ENCODE measurements at places on chromosomes 11 and 22.

DNA sequence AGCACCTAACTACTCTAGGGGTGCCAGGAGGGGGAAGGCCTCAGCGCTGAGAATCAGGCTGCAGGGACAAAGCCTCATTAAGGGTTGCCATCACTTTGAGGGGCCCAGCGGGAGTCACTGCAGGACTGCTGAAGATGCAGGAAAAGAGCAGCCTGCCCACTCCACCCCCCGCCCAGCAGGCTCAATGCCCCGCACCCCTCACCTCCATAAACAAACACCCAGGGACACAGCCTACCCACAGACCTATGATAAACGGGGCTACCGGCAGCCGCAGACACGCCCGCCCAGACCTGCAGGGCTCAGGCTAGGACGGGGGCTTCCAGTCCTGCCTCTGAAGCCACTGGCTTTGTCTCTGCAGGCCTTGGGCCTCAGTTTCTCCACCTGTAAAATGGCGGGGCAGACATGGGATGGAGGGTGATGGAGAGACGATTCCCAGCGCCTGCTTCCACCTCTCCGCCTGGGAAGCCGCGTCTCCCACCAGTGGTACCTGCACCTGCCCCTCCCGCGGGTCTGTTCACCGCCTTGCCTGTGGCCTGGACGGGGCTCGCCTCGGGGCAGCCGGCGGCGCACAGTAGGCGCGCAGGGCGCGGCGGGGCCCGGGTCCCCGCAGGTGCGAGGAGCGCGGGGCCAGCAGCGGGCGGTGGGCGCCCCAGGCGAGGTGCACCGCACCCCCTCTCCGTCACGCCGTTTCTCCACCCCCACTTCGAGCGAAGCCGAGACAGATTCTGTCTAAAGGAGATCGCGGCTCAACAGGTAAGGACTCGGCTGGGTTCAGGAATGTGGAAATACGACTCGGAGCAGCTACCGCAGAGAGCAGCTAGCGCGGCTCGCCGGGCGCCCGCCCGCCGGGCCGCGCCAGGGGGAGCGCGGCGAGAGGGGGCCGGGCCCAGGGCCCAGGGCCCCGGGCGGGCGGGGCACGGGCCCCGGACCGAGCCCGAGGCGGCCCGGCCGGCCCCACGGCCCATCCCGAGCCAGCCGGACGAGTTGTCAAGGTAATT is 1.5 kb downstream of the WNT7B start:
- no peak for DNase-seq

DNA sequence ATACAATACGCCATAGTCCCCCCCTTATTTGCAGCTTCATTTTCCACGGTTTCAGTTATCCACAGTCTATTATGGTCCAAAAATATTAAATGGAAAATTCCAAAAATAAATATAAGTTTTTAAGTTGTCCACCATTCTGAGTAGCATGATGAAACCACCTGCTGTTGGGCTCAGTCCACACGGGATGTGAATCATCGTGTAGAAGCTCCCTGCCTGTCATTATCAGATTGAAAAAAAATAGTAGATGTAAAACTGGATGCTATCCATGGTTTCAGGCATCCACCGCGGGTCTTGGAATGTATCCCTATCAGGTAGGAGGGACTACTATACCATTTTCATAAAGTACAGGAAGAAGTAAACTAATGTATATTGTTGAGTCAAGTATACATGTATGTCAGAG is 127.4 kb downstream of the TTC17 start:
- no peak for DNase-seq

GRCh38 chr11:57202281-57202680 is 20.5 kb downstream of the LRRC55 start:
- no peak for DNase-seq

GRCh38 chr11:84316866-84317555 is 1030.8 kb upstream of the CCDC90B start:
- DNase-seq, result no peak

GRCh38 chr11:93289782-93290463 is 40.6 kb upstream of the DEUP1 start:
- DNase-seq, result no peak

DNA sequence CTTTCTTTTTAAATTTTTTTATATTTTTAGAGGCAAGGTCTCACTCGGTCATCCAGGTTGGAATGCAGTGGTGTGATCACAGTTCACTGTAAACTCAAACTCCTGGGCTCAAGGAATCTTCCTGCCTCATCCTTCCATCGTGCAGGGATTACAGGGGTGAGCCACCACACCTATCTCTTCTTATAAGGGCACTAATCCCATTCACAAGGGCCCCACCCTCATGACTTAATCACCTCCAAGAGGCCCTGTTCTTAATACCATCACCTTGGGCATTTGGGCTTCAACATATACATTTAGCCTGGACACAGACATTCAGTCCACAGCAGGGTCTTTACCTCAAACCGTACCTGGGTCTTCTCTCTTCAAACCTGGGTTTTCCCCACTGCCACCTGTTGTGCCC is 4.5 kb upstream of the GTSE1 start:
- DNase-seq, result no peak

DNA sequence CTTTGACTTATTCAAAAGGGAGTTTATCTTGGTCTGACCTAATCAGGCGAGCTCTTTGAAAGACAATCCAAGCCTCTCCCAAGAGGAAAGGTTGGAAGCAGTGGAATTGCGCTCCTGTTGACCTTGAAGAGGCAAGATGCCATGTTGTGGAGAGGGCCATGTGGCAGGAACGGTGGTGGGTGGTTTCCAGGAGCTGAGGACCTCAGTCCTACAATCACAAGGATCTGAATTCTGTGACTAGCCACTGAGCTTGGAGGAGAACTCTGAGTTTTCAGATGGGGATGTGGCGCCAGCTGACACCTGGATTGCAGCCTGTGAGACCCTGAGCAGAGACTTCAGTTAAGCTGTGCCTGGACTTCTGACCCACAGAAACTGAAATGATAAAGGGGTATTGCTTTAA is 6.0 kb upstream of the CBX6 start:
- no peak for DNase-seq

DNA sequence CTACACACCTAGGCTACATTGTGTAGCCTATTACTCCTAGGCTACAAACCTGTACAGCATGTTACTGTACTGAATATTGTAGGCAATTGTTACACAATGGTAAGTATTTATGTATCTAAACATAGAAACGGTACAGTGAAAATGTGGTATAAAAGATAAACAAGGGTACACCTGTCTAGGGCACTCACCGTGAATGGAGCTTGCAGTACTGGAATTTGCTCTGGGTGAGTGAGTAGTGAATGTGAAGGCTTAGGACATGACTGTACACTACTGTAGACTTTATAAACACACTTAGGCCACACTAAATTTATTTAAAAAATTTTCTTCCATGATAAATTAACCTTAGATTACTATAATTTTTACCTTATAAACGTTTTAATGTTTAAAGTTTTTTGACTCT is 171.7 kb upstream of the NCAM1 start:
- no peak for DNase-seq

GRCh38 chr22:29030016-29030617 is 31.5 kb downstream of the C22orf31 start:
- DNase-seq, result no peak

- DNase-seq, result no peak
Observed at GRCh38 chr11:12330485-12331231, 46.7 kb upstream of the PARVA start.

GRCh38 chr11:11871991-11872401 is 30.2 kb downstream of the USP47 start:
- no peak for DNase-seq

DNA sequence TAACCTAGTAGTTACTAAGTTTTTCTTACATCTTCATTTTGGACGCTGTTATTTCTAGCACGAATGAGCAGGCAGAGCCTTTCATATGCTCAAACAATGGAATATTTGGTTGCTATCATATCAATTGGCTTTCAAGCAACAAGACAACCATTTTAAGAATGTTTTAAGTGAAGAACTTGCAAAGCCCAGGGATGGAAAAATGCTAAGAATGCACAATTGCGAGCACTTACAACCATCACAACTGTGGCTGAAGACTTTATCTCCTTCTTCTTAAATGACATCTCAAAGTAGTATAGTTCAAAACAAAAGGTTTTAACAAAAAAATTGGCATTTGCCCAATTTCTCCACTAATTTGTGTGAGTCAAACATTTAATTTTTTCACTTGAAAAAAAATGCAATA is 8.3 kb upstream of the MMP1 start:
- no peak for DNase-seq

GRCh38 chr11:33633251-33634003 is 67.2 kb downstream of the C11orf91 start:
- no peak for DNase-seq

DNA sequence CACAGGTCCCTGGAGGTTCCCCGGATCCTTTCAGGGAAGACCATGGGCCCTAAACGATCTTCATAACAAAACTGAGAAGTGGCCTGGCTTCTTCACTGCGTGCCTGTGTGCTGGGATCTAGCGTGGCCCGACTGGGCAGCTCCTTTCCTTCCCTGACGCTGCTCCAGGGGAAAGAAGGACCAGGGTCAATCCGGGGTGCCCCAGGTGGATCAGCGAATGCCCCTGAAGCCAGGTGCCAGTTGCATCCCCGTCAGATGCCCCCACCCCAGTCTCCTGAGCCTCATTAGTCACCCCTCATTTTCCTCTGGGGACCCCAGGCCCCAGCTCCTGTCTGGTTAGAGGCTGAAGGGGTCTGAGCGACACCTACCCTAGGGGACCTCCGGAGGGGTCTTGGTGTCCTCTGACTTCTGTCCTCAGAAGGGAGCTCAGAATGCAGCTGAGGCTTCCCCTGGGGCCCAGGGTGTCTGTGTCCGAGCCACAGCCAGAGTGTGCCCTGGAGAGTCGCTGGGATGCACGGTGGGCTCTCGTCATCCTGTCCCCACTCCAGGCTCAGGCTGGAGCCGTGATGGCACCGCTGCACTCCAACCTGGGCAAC is 18.7 kb upstream of the MUC6 start:
- DNase-seq, result no peak

GRCh38 chr22:17239156-17239701 is 20.0 kb upstream of the ADA2 start:
- no peak for DNase-seq

- no peak for DNase-seq
Observed at GRCh38 chr11:8020244-8020597, 33.1 kb downstream of the EIF3F start.

DNA sequence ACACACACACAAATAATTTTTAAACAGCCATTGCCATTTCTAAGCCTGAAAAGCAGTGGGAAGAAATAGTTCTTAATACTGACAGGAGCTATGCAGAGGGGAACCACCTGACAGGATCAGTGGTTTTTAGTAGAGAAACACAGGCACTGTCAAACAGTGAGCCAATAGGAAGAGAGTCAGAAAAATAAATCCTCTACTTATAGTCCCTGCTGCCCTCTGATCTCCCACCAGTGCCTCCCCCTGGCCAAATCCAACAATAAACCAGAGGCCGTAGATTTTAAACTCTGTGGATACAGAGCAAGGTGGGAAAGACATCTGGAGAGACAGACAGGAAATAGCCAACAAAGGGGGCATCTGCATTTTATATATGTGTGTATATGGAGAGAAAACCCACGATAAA is 7.9 kb upstream of the OR56B4 start:
- no peak for DNase-seq

- DNase-seq, result no peak
Observed at GRCh38 chr11:18633256-18634139, 644 bp downstream of the SPTY2D1 start.

DNA sequence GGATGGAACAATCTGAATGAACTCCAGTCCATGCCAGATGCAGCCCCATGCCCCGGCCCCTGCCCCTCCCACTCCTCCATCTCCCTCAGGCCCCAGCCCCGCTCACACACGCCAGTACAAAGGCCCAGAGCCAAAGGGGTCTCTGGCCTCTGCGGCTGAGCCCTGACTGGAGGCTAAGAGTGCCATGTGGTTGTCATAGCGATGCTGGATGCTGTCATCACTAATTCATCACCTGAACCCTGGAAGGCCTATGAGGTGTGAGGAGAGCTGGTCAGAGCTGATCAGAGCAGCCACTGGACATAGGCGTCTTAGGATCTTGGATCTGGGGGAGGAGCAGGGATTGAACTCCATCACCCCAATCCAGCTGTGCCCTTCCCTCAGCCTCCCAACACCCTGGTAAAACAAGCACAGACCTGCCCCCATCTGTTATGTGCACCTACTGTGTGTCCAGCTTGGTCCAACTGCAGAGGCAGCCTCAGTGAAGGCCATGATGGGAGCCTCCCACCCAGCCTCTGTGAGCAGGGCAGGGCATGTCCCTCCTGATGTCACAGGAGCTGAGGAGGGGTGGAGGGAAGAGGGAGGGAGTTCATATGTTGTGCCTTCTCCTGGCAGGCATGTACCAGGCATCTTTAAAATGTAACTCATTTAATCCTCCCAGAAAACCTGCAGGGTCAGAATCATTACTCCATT is 16.7 kb downstream of the PDE2A start:
- no peak for DNase-seq

DNA sequence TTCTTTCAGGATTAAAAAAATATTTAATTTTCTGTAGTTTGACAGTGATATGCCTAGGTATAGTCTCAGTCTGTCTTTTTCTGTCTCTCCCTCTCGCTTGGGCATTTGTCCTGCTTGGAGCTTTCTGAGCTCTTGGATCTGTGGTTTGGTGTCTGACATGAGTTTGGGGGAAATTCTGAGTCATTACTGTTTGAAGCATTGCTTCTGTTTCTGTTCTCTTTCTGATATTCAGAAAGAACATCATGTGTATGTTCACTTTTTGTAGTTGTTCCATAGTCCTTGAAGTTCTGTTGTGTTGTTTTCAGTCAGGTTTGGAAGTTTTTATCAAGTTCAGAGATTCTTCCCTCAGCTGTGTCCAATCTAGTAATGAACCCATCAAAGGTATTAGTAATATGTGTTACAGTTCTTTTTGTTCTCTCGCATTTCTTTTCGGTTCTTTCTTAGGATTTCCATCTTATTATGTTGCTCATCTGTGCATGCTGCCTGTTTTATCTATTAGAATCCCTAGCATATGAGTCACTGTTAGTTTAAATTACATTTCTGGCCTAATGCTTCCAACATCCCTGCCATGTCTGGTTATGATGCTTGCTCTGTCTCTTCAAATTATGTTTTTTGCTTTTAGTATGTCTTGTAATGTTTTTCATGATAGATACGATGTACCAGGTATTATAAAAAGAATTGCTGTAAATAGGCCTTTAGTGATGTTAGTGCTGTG is 48.4 kb downstream of the DDX10 start:
- no peak for DNase-seq

GRCh38 chr11:59804061-59804460 is 6.5 kb downstream of the MRPL16 start:
- DNase-seq, result no peak

DNA sequence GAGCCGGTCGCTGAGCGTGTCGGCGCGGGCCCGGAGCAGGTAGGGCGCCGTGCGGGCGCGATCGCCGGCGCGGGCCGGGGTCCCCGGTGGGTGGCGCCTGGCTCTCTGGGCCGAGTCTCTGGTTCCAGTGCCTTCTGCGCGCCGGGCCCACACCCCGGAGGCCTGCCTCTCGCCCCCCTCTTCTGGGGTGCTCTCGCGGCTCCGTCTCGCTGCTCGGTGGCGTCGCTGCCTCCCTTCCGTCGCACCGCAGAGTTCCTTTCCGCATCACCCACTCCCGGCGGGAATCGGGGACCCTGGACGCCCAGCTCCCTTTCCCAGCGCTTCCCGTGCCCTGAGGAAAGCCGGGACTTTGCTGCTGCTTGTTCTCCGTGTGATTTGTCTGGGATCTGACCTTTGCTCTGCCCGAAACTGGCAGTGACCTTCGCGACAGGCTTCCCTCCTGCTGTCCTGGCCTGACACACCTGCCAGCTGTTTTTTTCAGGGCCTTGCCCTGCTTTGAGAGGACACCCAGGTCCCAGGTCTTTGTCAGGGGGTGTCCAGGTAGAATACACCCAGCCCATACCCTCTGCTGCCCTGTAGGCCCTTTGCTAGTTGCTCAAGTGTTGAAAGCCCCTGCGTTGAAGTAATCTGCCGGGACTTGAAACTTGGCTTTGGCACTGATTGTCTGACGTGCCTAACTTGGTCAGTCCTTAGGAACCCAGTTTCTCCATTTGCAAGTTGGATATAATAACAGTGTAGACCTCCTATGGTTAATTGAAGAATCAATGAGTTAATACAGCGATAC is 711 bp downstream of the FDX1 start:
- DNase-seq, result no peak
